Astrocyte (in vitro differentiated cells and primary cell): ENCODE measurements at places on chromosomes 6 and 20.

GRCh38 chr6:127085181-127085580 is 33.3 kb upstream of the RSPO3 start:
- DNase-seq = no peak

DNA sequence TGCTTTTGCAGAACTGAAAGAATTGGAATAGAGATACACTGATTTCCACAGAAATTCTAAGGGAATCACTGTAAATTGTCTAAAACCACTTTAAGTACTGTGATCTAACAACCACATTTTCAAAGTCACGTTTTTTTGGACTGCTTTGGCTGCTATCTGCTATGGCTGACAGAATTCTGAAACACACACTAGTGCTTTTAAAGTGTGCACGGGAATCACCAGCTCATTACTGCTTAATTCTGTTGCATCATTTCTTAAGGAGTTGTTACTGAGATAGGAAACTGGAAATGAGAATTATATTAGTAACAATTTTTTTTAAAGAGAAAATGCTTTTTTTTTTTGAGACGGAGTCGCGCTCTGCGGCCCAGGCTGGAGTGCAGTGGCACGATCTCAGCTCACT is 716.5 kb upstream of the NRSN1 start:
- DNase-seq = no peak

- no peak for DNase-seq
Measured at GRCh38 chr20:63690898-63691710, 5.3 kb upstream of the TNFRSF6B start.

GRCh38 chr6:159929819-159930218 is 39.0 kb downstream of the MAS1 start:
- DNase-seq = no peak

- no peak for DNase-seq
Measured at GRCh38 chr20:34848597-34848996, 23.1 kb upstream of the NCOA6 start.

DNA sequence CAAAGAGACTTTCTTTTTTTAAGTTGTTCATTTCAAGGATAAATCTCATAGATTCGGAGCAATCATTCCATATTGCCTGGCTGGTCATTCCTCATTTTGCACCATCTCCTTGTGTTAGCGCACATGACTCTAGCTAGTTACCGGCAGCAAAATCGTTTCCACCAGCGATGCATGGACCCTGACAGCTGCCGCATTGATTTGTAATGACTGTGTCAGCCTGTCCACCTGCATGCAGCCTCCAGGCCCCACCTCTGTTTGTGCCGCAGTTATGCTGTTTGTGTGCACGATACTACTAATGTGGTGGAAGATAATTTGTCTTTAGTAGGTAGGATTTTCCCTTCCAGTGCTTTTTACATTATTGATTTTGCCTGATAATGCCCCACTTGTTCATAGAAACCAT is 164.0 kb downstream of the TBC1D7 start:
- DNase-seq = no peak

DNA sequence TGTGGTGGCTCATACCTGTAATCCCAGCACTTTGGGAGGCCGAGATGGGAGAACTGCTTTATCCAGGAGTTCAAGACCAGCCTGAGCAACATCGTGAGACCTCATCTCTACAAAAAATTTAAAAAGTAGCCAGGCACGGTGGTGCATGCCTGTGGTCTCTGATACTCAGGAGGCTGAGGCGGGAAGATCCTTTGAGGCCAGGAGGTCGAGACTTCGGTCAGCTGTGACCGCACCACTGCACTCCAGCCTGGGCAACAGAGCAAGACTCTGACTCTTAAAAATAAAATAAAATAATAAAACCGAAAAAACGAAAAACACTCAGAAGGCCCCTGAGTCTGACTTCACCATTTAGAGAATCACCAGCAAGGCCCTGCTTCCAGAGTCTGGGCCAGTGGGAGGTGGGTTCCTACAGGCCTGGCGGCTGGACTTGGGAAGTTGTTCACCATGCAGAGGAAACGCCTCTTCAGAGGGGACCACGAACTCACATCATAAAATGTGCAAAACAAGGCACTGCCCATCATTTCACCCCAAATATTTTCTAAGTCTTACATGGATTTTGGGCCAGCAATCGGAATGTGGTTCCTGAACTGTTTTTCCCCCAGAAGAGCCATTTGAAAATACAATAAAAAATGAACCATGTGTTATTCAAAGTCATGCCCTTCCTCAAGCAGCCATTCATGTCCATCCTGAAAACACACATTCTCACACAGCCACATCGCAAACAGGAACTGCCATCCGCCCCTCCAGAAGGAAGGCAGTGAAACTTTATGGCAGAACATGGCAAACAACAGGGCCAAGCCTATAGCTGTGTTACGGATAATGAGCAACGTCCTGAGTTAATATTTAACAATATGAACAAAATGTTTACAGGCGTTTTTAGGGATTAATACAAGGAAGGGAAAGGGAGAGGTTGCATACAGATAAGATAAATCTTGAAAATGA is 57.8 kb downstream of the SLC22A23 start:
- no peak for DNase-seq

GRCh38 chr20:59568509-59569024 is 35.8 kb upstream of the PHACTR3 start:
- DNase-seq = no peak

DNA sequence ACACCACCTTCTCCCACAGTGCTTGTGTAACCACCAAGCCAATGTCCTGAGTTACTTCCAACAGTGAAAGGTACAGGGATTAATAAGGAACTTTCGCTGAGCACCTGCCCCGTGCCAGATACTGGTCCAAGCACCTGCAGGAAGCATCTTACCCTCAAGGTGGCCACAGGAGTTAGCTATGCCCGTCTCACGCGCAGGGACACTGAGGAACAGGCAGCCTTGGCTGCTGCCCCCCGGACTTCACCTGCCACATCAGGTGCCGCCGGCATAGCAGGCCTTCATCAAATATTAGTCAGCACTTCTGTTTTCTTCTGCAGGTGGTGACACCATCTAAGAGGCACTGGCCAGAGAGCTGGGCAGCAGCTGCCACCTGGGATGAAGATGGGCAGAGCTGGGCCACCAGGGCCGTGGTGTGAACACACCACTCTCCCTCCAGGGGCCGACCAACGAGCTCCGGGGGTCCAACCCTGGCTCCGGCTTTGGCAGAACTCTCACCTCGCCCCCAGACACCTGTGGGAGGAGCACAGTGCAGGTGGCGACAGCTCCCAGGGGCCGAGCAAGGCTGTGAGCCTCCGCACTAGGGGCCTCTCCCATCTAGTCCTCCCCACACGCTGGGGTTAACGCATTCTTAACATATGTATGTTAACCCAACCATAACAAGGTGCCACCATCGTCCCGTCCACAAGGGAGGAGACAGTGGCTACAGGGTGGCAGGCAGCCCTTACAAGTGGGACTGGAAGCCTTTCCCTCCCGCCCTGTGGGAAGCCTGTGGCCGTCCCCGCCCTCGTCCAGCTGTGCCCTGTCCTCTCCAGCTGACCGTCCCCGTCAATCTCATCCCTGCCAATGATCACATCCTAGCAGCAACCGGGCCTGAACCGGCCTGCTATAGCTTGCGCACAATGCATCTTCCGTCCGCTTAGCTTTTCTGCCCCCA is 2.9 kb upstream of the PPDPF start:
- no peak for DNase-seq

GRCh38 chr6:126640921-126641320 is 301.0 kb downstream of the CENPW start:
- no peak for DNase-seq

DNA sequence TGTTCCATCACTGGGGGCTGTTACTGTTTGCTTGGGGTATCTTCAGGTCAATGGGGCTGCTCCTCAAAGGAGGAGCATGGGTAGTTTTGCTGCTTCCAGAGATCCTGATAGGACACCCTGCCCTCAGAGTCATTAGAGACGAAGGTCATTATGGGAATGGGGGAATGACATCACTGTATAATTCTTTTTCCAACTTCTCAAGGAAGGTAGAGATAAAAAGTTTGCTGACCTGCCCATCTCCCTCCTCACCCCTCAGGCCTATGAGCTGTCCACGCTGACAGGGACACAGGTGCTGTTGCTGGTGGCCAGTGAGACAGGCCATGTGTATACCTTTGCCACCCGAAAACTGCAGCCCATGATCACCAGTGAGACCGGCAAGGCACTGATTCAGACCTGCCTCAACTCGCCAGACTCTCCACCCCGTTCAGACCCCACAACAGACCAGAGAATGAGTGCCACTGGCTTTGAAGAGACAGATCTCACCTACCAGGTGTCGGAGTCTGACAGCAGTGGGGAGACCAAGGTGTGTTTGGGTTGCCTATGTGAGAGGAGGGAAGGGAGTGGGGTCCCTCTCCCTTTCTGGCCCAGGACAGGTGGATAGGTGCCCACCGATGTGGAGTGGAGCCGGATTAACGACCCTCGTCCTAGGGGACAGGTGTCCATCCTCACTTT is 2.7 kb downstream of the SRF start:
- DNase-seq = no peak
